Kidney (tissue), 22 donors: ENCODE measurements at places on chromosomes 11 and 22.

GRCh38 chr22:45582955-45583320 lies 80.3 kb downstream of the FBLN1 start:
- peak; percentile 44 for DNase-seq

- DNase-seq: no peak
These were observed 3.5 kb upstream of the MRPL48 start for GRCh38 chr11:73784080-73784634.

GRCh38 chr22:32880505-32880892 lies 79.0 kb downstream of the TIMP3 start:
- DNase-seq: no peak

GRCh38 chr11:126956635-126957034 lies 43.9 kb downstream of the KIRREL3 start:
- DNase-seq: no peak

- DNase-seq: no peak
These were observed 2.6 kb downstream of the PGAP2 start for GRCh38 chr11:3810951-3811350.

GRCh38 chr11:2109541-2110019 lies 29.6 kb downstream of the IGF2 start:
- DNase-seq: peak; percentile 75

GRCh38 chr11:8767466-8768142 lies 85.0 kb downstream of the RPL27A start:
- DNase-seq: no peak

DNA sequence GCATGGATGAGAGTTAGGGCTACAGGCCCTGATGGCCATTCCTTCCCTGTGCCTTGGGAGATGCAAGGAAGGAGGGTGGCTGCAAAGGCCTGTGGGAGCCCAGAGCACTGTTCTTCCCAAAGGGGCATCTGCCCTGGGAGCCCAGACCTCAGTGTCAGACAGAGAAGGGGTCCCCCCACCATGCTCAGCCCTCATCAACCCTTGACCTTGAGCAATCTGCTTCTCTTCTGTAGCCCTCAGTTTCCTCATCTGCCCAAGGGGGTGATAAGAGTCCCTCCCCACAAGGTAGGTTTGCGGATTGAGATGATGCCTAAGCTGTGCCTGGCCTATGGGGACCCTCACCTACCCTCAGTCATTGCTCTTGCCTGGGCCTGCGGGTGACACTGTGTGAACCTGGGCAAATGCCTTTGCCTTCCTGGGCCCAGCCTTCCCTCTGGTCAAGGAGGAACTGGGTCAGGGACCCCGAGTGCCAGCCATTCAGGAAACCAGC lies 47.5 kb downstream of the IGLL5 start:
- no peak for DNase-seq
